ENCODE measurements at places on chromosomes 2 and 18. TPM values are rescaled to one million over a fixed set of nuclear protein-coding genes. Genes with fewer than 3 reads are reported as not detected.

Gene ANO7
- not detected for total RNA-seq

Gene PDCD1
- 0.88 TPM for total RNA-seq

Gene SIGLEC15
- total RNA-seq, result 0.46 TPM

- no peak for DNase-seq
Observed at GRCh38 chr2:173555833-173556232, 201.2 kb downstream of the CDCA7 start.

- DNase-seq, result no peak
Observed at GRCh38 chr2:134508391-134508790, 210.4 kb downstream of the TMEM163 start.

Gene POTEI
- total RNA-seq, result 0.46 TPM

Gene LRP2
- total RNA-seq, result 12.2 TPM

DNA sequence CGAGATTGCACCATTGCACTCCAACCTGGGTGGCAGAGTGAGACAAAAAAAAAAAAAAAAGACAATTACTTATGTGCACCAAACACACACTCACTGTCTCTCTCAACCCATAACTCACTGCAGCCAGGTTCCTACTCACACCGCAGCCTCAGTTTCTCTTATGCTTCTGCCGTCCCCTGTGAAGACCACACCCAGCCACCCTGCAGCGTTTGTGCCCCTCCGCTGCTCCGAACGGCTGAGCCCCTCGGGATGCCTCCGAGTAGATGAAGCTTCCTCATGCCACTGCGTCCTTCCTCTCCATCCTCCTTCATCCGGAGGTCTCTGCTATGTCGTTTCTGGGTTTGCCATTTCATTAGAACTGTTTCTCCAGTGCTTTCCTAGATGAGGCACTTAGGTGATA is 160.1 kb downstream of the TWIST2 start:
- no peak for DNase-seq

Gene NETO1
- total RNA-seq, result 7.1 TPM

Gene TCF4
- total RNA-seq, result 169 TPM

DNA sequence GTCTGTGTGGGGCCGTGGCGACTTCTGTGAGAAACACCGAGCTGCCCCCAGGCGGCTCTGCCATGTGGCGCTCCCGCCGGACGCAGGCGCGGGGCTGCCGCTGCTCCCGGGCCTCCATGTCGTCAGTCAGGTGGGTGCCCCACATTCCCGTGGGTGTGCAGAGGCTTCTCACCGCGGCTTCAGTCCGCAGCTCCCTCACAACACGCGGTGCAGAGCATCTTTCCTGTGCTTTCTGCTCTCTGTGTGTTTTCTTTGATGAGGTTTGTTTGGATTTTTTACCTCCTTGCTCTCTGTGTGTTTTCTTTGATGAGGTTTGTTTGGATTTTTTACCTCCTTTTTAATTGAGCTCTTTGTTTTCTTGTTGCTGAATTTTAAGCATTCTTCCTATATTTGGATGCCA is 13.0 kb downstream of the AQP12A start:
- DNase-seq, result no peak

DNA sequence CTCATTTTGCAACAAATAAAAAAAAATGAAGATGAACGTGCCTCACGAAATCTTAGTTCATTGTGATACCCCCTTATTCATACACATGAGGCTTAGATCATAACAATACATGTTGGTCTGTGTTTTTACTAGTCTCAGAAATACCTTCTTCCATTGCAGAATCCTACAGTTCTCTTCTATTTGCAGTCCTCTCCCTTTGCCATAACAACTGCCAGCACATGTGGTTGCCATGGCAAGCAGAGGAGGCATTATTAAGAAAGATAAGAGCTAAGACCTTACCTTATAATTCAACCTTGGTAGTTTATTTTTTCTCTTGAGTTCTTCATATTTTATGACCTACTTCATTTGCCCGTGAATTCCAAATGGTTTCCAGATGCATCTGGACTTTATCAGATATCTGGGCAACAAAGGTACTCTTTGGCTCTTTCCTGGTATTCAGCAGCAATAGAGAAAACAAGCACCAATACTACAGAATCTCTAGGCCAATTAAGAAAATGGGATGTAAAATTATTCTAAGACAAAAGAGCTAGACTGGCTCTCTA is 524.0 kb downstream of the CMPK2 start:
- DNase-seq, result no peak

DNA sequence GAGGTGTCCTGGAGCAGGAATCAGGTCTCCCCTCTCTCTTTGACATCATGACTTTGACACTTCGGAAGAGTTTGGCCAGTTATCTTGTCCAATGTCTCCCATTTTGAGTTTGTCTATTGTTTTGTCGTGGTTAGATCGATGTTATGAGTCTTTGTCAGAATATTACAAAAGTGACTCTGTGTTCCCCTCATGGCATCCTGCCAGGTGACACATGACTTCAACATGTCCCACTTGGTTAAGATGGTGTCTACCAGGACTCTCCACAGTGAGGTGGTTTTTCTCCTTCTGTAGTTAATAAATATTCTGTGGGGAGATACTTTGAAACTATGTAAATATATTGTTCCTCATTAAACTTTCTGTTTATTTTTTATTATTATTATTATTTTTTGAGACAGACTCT is 76.6 kb upstream of the BZW1 start:
- no peak for DNase-seq

Gene POTEC
- not detected for total RNA-seq

Gene SCLY
- 13.5 TPM for total RNA-seq

DNA sequence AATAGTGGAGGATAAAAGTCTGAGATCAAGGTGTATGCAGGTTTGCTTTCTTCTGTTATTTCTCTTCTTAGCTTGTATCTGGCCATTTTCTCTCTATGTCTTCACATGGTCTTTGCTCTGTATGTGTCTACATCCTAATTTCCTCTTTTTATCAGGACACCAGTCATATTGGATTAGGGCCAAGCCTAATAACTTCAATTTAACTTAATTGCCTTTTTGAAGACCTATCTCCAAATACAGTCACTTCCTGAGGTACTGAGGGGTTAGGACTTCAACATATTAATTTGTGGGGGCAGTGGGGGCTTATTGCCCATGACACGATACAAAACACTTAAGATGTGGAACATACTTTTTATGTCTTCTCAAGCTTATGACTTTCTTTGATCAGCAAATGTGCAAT is 632.9 kb upstream of the CELF4 start:
- no peak for DNase-seq

Gene EMX1
- 0.38 TPM for total RNA-seq

DNA sequence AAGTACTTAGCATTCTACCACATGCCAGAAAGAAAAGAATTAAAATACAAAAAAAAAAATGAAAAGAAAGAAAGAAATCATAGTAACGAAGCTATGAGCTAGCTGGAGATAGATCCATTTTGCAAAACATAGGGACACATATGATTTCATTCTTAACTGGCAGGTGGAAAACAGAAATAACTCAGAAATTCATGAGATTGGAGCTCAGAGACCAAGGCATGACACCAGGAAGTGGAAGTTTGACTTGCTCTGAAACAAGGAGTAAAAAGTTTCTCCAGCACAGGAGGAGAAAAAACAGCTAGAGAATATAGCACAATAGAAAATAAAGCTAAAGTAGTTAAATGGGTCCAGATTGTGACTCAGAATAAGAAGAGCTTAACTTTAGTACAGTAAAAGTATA is 278.1 kb downstream of the ZEB2 start:
- no peak for DNase-seq

Gene CYBRD1
- 383 TPM for total RNA-seq

DNA sequence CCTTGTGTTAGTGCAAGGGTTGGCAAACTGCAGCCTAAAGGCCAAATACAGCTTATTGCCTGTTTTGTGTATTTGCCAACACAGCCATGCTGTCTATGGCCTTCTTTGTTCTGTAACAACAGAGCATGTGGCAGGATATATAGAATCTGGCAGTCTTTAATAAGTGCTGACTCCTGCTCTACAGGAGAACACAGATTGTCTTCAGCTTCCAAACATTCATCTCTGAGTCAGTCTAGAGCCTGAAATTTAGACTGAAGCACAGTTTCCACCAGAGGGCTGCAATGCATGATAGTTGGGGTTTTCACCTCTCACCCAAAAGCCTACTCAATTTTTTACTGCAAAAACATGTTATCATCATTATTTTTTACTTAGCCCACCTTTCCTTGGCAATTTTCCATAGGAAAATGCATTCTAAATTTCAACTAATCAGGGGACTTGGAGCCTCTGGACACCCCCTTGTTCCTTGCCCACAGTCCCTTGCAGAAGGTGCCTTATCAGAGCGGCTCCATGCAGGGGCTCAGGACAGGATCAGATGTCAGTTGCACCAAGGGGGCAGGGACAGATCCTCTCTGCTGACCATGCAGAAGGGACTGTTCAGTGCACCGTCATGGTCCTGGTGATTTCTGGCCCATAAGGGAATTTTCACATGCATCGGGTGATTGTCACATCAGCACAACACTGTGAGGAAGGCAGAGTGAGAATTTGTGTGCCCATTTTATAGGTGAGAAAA is 12.4 kb downstream of the IL37 start:
- DNase-seq, result no peak

DNA sequence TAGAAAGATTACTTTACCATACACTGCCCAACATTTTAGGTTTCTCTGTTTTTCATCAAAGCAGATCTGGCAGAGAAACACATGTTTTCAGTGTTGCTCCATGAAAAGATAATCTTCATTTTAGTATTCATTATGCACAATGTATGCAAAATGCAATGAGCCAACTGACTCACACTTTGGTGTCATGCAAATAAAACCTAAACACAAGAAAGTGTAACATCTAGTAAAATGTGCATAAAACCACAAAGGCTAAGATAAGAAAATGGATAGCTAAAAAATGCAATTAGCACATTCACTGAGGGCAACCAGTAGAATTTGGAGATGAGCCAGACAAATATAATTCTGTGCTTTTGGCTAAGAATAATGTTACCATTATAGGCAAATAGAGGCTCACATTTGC is 203.5 kb upstream of the UBE2E3 start:
- no peak for DNase-seq

DNA sequence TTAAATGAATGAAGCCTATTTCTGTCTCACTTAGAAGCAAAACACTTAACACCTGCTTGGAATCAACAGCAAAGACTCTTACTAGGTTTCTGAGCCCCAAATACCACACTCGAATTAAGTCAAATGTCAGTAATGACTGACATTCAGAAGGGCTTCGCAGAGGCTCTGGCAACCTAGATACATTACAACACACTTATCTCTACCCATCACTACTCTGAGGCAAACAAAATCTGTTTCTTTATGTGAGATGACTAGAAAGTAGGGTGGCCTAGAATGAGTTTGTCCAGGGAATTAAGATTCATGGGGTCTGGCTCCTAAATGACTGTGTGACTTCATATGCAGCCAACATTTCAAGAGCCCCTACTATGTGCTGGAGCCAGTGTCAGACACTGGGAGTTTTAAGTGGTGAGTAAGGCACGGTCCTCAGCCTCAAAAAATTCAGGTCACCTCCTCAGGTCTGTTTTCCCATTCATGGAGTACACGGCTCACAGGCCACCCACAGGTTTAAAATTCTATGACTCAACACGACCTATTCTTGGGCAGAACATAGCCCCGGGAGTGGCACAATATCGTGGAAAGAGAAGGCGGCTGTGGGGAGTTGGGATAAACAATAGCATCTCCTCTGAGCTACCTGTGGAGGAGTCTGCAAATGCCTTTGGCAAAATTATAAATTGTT is 150.3 kb upstream of the ZFP36L2 start:
- no peak for DNase-seq

Gene GMCL1
- total RNA-seq, result 18.0 TPM

Gene CYP27C1
- total RNA-seq, result not detected

GRCh38 chr2:207503234-207503633 is 26.5 kb upstream of the CREB1 start:
- no peak for DNase-seq

GRCh38 chr2:53508667-53509066 is 258.9 kb upstream of the CHAC2 start:
- DNase-seq, result no peak

DNA sequence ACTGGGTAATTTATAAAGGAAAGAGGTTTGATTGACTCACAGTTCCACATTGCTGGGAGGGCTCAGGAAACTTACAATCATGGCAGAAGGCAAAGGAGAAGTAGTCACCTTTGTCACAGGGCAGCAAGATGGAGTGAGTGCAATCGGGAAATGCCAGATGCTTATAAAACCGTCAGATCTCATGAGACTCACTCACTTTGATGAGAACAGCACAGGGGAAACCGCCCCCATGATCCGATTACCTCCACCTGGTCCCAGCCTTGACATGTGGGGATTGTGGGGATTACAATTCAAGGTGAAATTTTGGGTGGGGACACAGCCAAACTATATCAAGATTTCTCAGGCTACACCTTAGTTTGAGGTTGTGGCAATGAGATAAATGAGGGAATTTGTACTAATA is 54.9 kb downstream of the AKAIN1 start:
- no peak for DNase-seq

DNA sequence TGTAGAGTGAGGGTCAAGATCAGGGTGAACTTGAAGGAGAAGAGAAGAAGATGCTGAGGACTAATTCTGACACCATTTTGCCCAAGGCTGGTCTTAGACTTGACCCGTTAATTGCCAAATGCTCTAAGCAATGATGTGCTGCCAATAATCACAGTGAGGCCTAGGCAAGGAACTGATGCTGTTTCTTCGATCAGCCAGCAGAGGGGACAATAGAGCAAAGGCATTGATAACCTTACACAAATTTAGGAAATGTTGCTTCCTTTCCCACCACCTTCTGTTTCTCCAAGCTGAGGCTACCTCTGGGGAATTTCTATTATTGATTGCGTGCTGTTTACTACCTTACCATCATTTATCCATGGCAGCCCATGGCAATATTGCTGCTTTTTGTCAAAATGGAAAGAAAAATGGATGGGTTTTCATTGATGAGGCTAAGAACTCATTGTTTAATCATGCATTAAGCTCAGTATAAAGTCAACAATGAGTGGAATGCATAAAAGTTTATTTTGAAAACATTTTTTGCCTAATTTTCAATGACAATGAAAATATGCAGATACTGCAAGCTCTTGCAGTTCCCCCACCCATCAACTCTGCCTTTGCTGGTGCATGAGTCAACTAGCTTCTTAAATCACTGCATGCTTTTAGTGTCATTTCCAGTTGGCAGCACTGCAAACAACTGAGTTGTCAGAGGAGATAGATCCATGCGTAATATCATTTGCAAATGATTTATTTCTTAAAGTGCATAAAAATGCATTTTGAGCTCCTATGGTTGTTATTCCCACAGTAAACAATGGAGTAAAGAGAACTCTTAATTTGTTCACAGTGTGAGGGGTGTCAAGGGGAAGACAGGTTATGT is 116.4 kb upstream of the NYAP2 start:
- no peak for DNase-seq

DNA sequence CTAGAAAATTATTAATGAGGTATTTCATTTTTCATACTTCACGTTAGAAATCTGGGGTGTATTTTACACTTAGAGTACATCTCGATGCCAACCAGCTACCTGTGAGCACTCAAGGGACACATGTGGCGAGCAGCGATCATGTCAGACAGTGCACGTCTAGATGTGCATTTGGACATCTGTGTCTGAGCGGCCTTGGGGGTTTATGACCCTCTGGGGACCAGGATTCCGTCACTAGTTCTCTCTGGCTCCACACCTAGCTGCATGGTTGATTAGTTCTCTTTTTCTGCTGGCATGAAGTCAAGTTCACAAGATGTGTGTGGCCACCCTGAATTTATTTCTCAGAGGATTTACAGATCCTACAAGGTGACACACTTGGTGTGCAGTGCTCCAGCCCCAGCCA is 192.2 kb downstream of the TSN start:
- DNase-seq, result no peak
